Stimulated activated CD4-positive, alpha-beta T cell treated with anti-CD3 and anti-CD28 coated beads, Interleukin-15, amount 100 ng/mL, for 48 hours (primary cell): ENCODE measurements at places on chromosomes 4 and X.

GRCh38 chr4:63169836-63170235, 1239.4 kb downstream of the TECRL start:
- DNase-seq: no peak

- no peak for DNase-seq
These were observed 3.9 kb downstream of the SPON2 start for GRCh38 chr4:1168191-1169101.

DNA sequence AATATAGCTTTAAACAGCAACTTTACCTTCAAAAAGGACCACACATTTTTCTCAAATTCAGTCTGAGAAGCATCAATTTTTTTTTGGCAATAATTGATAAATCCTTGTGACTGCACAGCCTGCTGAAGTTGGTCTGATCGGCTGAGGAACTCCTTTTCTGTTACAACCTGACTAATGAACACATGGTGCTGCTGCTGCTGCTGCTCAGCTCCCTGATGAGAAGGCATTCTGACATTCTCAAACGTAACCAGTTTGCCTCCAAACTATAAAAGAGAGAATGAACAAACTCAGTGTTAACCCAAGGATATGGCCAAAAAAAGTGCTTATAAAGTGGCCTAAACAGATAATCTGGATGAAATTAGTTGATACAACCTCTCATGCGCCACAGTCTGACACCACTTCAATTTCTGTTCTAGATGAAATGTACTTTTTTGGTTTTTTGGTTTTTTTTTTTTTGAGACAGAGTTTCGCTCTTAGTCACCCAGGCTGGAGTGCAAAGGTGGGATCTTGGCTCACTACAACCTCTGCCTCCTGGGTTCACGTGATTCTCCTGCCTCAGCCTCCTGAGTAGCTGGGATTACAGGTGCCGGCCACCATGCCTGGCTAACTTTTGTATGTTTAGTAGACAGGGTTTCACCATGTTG, 26.5 kb downstream of the SEC31A start:
- DNase-seq: no peak

GRCh38 chrX:6456196-6456595, 78.7 kb downstream of the VCX3A start:
- no peak for DNase-seq

GRCh38 chr4:26812049-26812714, 48.5 kb upstream of the STIM2 start:
- DNase-seq: no peak

- no peak for DNase-seq
These were observed 19.6 kb upstream of the ABRAXAS1 start for GRCh38 chr4:83504503-83504902.
